ENCODE measurements at places on chromosomes 2 and 18.
A peak's percentile ranks its signal among the peaks of the same experiment; 100 is the strongest.

GRCh38 chr2:17375262-17375661 lies 143.0 kb downstream of the RAD51AP2 start:
- DNase-seq = no peak

DNA sequence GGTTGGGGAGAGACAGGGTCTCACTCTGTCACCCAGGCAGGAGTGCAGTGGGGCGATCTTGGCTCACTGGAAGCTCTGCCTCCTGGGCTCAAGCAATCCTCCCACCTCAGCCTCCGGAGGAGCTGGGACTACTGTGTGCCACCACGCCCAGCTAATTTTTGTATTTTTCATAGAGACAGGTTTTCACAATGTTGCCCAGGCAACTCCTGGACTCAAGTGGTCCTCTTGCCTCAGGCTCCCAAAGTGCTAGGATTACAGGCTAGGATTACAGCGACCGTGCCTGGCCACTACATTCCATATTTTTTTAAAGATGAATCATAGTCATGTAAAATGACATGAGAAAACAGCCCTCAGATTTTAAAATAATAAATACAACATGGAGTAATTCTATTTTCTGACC lies 32.3 kb downstream of the CWC22 start:
- DNase-seq = peak; percentile 38

DNA sequence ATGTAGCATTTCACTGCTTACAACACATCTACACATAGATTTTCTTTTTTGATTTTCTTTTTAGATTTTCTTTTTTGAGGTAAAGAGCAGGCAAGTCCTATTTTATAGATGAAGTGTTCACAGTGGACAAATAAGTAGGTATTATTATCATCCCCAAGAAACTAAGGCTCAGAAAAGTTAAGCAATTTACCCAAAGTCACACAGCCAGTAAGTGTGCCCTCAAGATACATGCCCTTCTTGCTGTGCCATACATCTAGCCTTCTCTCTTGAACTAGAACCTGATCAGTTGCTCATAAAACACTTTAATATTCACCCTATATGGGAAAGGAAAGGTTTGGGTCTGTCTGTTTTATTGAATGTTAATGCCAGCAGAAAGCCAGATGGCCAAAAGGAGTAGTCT lies 50.3 kb downstream of the DAPL1 start:
- DNase-seq = no peak

- no peak for DNase-seq
These were observed 62.6 kb upstream of the RPL31 start for GRCh38 chr2:100939445-100939844.

All from EH (cell line).